ENCODE measurements at places on chromosomes 16 and 17.

DNA sequence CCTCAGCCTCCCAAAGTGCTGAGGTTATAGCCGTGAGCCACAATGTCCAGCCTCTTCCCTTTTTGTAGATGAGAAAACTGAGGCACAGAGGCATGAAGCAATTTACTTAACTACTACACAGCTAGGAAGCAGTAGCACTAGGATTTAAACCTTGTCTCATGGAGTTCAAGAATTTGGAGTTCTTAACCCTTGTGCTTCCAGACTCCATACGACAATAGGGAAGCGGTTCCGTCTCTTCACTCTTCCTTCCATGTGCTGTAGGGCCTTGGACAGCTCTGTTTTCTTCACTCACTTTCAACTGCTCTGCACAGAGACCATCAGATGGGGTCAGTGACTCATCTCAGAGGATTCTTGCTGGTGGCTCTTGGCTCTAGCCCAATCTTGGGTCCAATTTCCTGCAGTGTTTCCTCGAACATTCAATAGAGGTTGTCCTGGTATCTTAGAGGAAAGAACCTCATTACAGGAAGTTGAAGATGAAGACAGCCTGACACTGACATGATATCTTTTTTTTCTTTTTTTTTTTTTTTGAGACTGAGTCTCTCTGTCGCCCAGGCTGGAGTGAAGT lies 19.3 kb downstream of the ITGAL start:
- peak; percentile 83 for DNase-seq

DNA sequence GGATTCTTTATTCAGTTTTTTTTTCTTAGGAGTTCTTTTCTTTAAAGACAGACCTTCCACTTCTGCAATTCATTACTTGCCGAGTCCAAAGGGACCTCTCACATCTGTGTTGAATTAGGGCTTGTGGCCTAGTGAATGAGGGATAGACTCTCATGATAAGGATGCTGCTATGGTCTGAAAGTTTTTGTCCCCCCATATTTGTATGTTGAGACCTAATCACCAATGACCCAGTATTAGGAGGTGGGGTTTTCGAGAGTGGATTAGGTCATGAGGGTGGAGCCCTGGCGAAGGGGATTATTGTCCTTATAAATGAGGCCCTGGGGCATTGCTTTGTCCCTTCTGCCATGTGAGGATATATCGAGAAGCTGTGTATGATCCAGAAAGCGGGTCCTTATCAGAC lies 9.5 kb downstream of the KRT12 start:
- DNase-seq: peak; percentile 20

DNA sequence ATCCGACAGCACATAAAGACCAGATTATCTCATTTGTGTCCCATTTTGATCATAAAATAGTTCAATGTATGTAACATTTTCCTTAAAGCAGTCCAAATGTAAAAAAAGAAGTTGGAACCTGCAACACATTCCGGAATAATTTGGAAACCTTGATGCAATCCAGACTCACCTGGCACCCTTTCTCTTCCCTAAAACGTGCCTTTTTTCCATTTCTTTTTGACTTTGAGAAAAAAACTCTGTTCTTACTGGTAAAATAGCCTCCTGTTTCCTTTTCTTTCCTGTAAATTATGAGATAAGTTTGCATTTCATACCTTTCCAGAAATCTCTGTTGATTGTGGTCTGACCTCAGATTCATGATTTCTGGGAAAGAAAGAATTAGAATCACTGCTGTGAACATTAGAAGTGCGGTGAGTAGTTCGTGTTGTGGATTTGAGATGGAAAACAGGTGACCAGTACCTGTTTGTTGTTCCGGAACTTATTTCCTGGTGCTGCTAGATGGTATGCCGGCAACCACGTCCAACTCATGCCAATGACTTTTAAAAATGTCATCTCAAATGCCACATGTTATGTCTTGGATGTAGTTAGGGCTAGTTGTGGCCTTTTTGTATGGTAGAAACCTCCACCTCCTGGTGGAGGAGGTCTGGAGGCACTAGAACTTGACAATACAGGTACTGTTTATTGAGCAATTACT lies 108.1 kb downstream of the SOCS1 start:
- DNase-seq: no peak

- no peak for DNase-seq
Measured at GRCh38 chr16:4537376-4538343, 913 bp downstream of the CDIP1 start.

DNA sequence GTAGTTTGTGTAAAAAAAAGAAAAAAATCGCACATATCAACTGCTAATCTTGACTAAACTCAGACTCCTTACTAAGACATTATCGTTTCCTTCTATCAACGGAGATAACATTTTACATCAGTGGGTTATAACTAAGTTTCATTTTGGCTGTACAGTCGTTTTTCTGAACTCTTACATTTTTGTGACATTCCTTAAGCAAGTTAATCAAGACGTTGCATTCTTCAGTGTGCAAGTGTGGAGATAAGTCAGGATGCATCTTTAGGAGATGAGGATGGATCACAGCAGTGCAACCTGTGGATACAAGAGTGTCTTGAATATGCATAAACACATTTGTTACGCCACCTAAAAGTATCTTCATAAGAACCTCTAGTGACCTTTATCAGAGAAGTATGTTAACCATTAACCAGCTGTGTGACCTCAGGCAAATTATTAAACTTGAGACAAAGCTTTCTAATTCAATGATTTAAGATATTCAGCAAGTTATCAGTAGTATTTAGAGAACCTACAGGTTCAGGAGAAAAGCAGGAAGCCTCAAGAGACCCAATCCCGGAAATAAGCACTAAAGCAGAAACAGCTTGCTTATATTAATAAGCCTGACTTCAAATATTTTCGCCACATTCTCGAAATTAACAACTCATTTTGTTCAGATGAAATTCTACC lies 9.4 kb downstream of the CMC2 start:
- DNase-seq: no peak

DNA sequence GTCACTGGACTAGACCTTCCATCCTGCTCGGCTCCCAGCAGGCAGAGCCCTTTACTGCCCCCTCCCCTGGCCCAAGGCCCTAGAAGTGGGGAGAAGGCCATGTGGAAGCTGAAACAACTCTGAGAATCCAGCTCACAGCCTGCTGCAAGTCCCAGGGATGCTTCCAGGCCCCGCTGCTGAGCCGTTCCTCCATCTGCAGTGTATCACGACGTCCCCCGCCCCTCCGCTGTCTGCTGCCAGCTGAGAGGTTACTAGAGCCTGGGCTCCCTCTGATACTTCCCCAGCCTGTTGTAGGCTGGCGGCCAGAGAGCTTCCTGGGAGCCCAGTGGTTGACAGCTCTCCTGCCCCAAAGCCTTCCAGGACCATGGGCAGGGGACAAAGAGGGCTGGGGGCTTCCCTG lies 118.2 kb downstream of the MGAT5B start:
- no peak for DNase-seq

DNA sequence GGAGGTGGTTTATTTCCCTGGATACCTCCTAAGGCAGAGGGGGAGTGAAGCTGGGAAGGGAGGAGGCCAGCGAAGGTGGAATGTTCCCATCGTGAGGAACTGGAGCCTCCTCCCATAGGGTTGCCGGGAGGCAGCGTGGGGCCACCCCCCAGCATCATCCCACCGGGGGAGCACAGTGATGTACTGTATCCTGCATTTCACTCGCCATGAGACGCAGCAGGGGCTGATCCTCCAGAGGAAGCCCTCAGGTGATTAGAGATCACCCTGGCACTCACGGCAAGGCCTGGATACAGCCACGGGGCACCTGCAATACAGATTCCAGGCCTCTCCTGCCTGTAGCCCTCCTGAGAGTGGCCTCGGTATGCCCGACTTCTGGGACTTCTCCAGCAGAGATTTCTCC lies 25.5 kb upstream of the BEAN1 start:
- DNase-seq: no peak

- DNase-seq: no peak
Measured at GRCh38 chr16:84438971-84439696, 65.3 kb downstream of the MEAK7 start.

- DNase-seq: peak; percentile 78
Measured at GRCh38 chr16:73949574-73950320, 346.9 kb upstream of the PSMD7 start.

DNA sequence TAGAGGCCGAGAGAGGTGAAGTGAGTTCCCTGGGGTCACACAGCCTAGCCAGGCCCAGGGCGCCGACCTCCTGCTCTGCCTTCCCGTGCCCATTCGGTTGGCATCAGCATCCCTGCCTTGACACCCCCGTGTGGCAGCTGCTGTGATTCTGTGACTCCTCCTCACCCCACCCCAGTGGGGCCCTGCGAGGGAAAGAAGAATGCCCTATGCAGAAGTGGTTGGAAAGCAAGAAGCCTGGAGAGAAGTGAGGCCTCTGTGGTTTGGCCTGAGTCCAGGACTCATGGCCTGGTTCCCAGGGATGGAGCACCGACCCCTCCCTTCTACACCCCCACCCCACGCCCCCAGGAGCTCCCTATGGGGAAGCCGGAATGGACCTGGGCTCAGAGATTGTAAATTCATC lies 296.2 kb downstream of the SEC14L1 start:
- DNase-seq: no peak

DNA sequence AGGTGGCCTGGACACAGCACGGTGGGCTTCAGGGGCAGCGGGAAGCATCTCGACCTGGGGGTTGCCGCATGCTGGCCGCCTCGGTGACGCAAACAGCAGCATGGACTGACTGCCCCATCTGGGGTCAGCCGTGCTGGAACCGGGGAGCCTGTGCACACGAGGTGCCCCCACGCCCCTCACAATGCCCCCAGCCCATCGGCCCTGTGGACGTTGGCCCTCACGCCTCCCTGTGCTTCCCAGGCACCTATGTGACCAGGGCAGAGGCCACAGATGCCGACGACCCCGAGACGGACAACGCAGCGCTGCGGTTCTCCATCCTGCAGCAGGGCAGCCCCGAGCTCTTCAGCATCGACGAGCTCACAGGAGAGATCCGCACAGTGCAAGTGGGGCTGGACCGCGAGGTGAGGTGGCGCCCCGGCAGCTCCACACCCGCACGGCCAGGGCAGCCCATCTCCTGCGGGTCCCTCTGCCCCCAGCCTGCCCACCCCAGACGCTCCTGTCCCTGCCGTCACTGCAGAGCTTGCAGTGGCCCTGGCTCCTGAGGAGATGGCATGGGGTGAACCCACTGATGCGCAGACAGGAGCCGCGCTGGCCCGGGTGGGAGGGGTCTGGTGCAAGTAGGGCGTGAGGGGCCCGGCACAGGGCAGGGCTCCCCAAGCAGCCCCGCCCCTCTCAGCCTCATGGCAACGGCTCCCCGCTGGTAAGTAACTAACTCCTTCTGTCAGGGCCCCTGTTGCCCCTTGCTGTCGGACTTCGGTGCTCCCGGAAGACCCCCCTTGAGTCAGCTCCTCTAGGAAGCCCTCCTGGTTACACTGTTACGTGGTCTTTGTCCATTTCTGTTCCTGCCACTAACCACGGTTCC lies 13.6 kb downstream of the CDH15 start:
- DNase-seq: no peak

GRCh38 chr16:69660166-69660565 lies 66.2 kb downstream of the NQO1 start:
- DNase-seq: no peak

DNA sequence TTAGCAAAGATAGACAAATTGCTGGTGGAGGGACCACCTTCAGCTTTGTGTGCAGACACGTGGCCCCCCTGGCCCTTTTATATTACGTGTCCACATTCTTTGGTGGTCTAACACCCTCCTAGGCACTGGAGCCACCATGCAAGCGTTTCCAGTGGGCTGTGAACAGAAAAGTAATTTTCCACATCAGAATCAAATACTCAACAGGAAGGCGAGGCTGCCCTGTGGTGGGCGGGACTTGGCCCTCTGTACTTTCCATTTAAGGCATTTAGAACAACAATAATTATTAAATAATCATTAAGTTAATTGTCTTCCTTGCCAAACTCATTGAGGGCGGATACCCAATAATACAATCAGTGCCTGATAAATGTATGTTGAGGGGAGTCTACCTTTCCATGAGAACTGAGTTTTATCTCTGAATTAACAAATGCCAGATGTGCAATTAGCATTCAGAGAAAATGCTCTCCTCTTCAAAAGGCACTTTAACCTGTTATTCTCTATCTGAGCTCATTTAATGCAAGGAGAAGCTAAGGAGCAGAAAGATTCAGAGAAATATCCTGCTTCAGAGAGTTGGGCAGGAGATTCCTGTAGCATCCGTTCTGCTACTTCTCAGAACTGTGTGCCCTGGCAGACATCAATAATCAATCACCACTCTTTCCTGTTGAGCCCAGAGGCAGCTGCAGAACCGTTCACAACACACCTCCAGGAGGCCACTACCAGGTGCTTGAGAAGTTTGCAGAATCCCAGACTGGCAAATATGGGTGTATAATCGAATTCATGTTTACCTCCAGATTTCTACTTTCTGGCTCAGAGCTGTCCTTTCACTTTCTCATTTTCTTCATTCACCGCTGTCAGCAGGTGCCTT lies 109.4 kb downstream of the CMIP start:
- no peak for DNase-seq

DNA sequence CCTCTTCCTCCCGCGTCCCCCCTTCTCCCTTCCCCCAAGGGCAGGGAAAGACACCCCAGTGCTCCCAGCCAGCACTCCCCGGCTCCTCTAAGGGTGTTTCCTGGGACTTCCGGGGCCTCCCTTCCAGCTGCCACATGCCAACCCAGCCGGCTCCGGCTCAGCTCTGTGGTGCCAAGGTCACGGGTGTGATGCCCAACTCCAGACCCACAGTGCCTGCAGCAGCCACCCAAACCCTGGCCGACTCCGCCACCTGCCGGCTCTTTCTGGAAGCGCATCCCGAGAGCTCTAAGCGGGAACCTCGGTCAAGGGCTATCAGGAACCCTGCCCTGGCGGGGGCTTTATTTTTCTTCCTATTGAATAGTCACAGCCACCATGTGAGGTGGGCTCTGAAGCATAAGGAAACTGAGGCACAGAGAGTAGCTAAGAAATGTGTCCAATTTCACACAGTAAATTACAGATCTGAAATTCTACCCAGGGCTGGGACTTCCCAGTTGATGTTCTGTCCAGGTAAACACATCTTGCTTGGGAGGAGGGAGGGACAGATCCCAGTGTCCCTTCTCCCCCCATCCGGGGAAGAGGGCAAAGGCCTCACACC lies 3.3 kb upstream of the PPP1R1B start:
- DNase-seq: peak; percentile 33

- DNase-seq: no peak
Measured at GRCh38 chr17:42493319-42493718, 34.6 kb downstream of the ATP6V0A1 start.

- no peak for DNase-seq
Measured at GRCh38 chr16:51146256-51146924, 4.7 kb downstream of the SALL1 start.

- no peak for DNase-seq
Measured at GRCh38 chr17:40350689-40351358, 13.7 kb downstream of the GJD3 start.

- no peak for DNase-seq
Measured at GRCh38 chr17:9513266-9513665, 62.4 kb downstream of the STX8 start.

- DNase-seq: no peak
Measured at GRCh38 chr16:56279132-56279531, 87.8 kb downstream of the GNAO1 start.

- peak; percentile 94 for DNase-seq
Measured at GRCh38 chr17:59668816-59669215, 38.4 kb downstream of the PTRH2 start.

GRCh38 chr17:73637866-73638265 lies 6.4 kb downstream of the SDK2 start:
- DNase-seq: no peak

- DNase-seq: no peak
Measured at GRCh38 chr16:88339930-88340754, 42.6 kb upstream of the ZNF469 start.
